ENCODE measurements at places on chromosomes 16 and 17.

DNA sequence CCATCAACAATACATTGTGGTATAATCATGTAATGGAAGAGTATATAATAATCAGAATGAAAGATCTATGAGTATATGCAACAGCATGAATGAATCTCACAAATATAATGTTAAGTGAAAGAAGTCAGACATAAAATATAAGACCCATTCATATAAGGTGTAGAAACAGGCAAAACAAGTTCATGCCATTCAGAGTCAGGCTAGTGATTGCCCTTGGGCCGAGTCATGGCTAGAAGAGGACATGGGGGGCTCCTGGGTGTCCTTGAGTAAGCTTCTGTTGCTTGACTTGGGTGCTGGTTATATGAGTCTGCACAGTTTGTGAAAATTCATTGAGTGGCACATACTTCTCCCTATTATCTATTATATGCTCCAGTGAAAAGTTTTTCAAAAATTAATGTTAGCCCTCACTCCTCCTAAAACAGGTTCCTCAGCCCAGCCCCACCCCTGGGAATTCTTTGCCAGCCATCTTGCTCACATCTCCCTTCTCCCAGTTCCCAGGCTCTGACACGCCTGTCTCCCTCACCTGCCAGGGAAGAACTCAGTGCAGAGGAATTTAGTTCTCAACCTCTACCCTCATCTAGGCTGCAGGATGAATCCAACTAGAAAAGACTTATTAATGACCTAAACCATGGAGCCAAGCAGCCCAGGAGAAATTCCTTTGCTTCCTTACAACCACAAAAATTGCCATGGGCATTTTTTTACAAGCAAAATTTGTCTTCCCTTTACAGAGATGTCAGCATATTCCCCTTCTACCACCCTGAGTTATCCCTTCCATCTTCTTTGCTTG is 52.4 kb upstream of the NFAT5 start:
- peak; percentile 62 for DNase-seq

GRCh38 chr17:71976011-71976649 is 144.7 kb upstream of the SOX9 start:
- peak; percentile 94 for DNase-seq

GRCh38 chr16:35207059-35207999 is 1747.9 kb downstream of the TP53TG3F start:
- DNase-seq = no peak

DNA sequence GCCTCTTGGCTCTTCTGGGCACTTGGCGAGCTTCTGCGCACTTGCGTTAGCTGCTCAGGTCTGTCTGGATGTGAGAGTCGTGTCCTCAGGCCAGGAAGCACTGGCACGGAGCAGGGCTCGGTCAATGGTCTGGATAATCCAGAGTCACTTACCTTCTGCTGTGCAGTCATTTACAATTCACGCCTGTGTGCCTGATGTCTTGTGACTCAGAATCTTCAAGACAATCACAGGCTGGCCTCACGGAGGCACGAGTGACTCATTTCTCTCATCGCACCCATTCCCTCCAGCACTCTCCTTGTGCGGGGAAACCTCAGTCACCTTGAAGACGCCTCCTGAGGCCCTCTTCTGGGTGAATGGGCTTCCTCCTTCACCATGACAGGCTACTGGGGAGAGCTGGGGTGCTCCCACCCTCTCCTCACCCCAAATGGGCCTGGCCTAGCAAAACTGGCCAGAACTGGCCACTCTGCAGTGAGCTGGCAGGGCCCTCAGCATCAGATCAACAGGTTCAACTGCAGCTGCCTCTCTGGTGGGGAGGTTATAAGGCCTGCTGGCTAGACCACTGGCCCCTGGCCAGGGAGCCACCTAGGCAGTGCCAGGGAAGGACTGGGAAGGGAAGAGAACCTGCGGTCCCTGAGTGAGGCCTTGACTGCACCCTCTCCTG is 1.9 kb upstream of the CAPN15 start:
- no peak for DNase-seq

DNA sequence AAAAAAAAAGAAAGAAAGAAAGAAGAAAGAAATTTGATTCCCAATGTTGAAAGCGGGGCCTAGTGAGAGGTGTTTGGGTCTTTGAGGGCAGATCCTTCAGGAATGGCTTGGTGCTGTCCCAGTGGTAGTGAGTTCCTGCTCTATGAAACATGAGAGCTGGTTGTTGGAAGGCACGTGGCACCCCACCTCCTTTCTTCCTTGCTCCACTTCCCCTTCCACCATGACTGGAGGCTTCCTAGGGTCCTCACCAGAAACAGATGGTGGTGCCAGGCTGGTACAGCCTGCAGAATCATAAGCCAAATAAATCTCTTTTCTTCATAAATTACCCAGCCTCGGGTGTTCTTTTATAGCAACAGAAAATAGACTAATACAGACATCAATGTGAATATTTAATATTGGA is 147.3 kb upstream of the KCNJ18 start:
- no peak for DNase-seq

DNA sequence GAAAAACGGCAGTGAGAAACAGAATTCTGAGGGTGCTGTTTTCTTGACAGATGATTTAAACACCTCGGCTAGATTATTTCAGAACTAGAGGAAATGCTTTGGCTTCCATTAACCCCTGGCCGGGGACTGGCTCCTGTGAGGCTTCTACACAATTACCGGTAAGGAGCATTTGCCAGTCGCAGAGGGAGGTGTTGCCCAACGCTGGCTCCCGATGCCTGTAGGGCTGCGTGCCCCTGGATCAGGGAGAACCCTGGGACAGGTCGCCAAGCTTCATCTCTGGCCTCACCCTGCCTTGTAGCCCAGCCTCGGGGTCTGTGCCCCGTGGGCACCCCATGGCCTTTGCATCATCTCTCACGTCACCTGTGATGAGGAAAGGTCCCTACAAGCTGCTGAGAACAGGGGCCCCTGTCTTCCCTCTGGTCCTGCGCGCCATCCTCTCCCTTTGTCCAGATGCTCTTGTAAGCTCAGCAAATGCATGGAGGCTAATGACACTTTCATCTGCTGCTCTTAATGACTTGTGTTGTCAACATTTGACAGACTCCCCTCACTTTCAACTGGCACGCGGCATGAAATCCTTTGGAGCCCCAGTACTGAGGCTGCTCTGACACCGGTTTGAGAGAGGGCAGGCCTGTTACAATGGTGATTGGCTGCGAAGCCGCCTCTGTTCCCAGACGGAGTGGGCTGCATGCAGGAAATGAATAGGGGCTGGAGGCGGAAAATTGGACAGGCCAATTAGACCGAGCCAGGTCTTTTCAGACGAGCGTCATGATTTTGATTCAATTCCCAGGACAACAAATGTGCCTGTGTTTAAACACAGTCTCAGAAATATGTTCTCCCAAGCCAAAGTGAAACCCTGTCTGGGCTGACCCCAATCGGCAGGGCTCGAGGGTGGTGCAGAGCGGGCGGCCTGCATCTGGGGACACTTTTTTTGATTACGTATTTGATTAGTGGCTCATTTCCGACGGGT is 85.5 kb upstream of the DOC2B start:
- DNase-seq = peak; percentile 39

- DNase-seq = no peak
Observed at GRCh38 chr17:56173958-56174835, 20.9 kb downstream of the ANKFN1 start.

GRCh38 chr17:48128400-48128799 is 20.8 kb downstream of the SNX11 start:
- no peak for DNase-seq

- no peak for DNase-seq
Observed at GRCh38 chr17:43092901-43093300, 32.3 kb downstream of the BRCA1 start.

DNA sequence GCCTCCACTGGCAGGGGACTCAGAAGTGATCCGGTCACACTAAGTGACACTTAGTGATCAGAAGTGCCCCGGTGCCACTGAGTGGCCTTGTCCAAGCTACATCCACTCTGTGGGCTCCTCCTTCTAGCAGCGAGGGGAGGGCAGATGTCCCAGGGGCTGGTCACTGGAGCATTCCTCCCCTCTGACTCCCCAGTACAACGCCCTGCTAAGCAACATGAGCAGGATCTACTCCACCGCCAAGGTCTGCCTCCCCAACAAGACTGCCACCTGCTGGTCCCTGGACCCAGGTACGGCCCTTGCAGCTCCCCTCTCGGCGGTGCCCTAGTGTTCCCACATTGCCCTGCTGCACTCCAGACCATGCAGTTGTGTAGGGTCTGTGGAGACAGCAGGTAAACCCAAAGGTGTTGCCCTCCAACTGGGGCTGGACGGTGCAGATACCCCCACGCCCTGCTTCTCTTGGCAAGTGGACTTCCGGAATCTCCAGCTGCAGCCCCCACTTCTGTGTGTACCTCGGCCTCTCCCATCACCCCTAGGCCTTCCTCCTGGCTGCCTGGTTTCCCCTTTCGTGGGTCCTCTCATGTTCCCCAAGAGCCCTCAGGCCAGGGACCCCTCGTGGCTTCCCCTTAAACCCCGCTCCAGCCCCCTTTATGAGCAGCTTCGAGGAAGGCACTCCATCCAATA is 2.1 kb downstream of the ACE start:
- DNase-seq = peak; percentile 68

- DNase-seq = no peak
Observed at GRCh38 chr17:69606142-69606800, 191.8 kb downstream of the MAP2K6 start.

DNA sequence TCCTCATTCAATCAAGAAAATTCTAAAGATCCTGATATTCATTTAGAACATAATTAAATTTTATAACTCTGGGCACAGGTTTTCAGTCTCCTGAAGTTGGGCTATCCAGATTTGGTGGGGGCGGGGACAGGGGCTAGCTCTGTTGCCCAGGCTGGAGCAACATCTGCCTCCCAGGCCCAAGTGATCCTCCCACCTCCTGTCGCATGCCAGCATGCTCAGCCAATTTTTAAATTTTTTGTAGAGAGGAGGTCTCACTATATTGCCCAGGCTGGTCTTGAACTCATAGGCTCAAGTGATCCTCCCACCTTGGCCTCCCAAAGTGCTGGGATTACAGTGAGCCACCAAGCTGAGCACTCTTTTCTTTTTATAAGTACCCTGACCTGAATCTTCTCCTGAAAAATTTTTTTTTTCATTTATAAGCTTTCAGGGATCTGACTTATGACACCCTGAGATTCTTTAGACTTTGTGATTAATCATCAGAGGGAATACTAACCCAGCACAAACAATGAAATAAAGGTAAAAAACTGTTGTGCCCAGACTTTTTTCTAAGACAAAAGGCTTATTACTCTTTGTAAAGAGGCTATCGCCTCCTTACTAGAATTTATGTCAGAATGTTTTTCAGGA is 62.6 kb downstream of the TUBD1 start:
- no peak for DNase-seq

DNA sequence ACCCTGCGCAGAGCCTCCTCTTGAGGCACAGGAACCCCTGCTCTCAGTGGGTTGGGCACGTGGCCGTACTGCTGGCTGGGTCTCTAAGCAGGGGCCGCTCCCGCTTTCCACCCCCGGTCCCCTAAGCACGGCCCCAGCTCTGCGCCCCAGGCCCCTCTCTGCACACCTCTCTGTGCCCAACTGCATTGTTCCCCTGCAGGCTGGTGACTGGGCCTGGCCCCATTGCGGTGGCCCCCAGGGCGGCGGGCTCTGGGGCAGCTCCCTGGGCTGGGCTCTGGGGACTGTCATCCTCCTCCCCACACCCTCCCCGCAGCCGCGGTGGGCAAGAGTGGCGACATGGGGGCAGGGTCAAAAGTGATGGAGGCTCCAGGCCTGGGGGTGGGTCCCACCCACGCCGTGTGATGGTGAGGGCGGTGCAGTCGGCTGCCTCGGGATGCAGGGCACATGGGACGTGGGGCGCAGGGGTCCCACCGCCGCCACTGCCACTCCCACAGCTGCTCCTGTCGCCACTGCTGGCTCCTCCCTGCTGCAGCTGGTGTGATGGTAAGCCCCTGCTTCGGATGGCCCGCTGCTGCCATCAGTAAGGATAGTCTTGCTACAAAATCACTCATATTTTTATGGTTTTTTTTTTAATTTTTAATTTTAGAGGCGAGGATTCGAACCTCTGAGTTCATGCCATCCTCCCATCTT is 15.2 kb upstream of the ITGB3 start:
- DNase-seq = no peak

- peak; percentile 47 for DNase-seq
Observed at GRCh38 chr16:3642397-3643094, 11.9 kb upstream of the DNASE1 start.

DNA sequence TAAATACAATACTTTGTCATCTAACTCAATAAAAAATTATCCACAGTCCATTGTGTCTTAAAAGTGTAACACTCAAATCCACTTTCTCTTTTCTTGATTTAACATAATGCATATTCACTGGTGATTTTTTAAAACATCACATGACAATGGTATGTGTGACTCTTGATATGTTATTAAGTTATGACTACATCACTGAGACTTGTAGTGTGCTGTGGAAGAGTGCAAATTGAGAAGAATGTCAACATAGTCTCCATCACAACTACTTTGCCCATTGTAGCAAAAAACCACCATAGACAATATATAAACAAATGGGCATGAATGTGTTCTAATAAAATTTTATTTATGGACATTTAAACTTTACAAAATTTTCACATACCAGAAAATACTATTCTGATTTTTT is 380.7 kb upstream of the PMFBP1 start:
- no peak for DNase-seq

DNA sequence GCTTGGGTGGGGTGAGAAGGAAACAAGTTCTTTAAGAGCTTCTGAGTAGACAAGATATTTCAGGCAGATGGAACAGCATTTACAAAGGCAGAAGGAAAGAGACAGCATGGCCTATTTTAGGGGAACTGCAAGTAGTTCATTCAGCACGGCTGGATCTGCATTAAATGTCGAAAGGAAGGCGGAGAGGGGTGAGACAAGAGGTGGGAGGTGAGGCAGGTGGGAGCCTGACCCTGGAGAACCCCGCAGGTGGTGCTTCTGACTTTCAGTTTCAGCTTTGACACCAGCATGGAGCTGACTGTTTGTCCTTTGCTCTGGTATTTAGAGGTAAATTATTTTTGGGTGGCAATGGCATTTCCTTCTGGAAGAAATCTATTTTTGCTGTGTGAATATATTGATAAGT is 194.8 kb downstream of the HS3ST4 start:
- no peak for DNase-seq

GRCh38 chr16:62041401-62041800 is 5.2 kb upstream of the CDH8 start:
- no peak for DNase-seq

DNA sequence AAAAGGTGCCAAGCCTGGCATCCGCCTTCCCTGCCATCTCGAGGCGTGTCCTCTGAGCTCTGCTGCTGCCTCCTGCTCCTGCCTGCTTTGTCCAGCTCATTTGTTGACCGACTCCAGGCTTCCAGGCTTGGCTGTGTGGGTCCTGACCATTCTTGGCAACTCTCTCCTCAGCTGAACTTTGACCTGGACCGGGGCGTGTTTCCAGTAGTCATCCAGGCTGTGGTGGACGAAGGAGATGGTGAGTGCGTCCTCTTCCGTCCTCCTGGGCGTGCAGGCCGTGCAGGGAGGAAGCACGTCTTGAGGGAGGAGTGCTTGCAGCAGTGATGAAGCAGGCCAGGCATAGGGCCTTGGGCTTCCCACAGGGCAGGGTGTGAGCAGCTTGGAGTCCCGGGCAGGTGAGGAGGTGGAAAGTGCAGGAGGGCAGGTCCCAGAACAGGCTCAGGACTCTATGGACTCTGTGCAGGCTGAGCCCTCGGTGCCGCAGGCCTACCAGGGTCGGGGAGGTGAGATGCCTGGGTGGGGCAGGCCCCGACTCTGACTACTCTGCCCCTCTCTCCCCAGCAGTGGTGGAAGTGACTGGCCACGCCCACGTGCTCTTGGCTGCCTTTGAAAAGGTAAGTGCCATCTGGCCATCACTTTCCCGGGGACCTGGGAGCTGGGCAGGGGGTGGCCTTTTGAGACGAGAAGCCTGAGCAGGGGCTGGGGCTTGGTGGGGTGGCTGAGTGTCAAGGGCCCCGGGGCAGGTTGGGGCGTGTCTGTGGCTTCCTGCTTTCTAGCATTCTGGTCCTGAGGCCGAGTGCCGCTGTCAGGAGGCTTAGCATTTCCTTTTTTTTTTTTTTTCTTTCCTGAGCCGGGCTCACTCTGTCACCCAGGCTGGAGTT is 28.6 kb upstream of the NUDT16L1 start:
- no peak for DNase-seq
